Activated CD4-positive, alpha-beta memory T cell treated with anti-CD3 and anti-CD28 coated beads for 36 hours (primary cell): ENCODE measurements at places on chromosomes 2 and 18. TPM values are rescaled to one million over a fixed set of nuclear protein-coding genes. Genes with fewer than 3 reads are reported as not detected.

TEKT4 gene
- not detected for total RNA-seq

IL36B gene
- total RNA-seq: not detected

GRCh38 chr2:65165558-65165957 lies 35.7 kb upstream of the RAB1A start:
- no peak for DNase-seq
- no peaks in the 10 kb centered on the region for H3K36me3 ChIP-seq
- peaks cover 3% of the 10 kb centered on the region for H3K4me1 ChIP-seq
- no peak overlapping the region for H3K4me3 ChIP-seq

DNA sequence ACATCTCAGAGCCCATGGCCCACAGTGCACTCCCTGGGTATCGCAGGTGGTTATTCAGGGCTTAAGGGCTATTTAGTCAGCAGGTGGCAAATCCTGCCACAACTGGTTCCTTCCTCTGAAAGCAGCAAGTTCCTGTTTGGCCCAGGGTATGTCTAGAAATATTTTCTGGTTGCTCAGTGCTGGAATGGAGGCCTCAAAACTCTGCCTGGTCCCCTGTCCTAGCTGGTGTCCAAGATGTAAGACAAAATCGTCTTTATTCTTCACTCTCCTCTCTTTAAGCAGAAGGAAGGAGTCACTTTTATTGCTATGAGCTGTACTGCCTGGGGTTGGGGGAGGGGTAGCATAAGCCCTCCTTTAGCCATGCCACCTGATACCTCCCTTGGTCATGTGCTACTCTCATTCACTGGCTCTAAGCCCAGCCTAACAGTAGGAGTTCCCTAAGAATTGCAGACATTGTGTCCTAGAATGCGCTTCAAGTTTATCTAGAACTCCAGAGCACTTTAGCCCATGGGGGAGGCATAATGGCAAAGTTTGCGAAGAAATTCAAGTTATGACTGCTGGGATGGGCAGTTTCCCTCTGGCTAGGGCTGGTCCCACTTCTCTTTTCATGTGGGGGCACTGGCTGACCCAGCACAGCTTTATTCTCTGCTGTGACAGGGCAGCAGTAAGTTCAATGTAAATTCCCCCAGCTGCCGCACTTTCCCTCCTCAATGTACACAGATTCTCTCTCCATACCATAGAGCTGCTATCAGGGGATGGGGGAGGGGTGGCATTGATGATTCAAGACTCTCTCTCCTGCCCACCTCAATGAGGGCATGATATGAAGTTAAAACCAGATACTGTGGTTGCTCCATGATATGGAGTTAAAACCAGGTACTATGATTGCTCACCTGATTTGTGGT lies 27.1 kb upstream of the CWC22 start:
- no peak overlapping the region for H3K27ac ChIP-seq
- no peaks in the 10 kb centered on the region for H3K4me1 ChIP-seq
- no peak overlapping the region for H3K4me3 ChIP-seq
- H3K27me3 ChIP-seq: peaks cover 20% of the 10 kb centered on the region
